Bronchial epithelial cell (primary cell): ENCODE measurements at places on chromosomes 3 and 15. TPM values are rescaled to one million over a fixed set of nuclear protein-coding genes. Genes with fewer than 3 reads are reported as not detected.

DNA sequence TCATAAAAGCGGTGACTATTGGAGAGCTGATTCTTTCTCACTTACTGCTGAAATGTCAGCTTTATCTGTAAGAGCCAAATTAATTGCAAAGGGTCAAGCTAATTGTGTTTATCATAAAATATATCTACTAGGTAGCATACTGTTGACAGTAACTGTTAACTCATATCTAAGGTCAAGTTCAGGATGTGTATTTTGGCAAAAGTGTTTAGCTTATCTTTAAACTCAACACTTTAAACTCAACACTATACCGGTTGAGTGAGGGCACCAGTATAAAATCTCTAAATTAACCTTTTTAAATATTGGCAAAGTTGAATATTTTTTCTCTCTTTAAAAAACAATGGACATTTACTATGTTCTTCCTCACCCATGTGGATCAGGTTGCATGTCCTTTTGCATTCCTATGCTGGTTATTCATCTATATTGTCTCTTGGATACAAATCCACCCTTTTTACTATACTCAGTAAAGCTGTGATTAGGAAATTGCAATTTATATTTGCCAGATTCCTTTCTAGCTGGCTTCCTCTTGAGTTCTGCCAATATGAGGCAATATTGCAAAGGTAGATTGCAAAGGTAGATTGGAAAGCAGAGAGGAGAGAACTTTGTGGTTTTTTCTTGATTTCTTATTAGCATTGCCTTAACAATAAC, 344.6 kb upstream of the DCBLD2 start:
- DNase-seq, result peak; percentile 68

- peak; percentile 78 for DNase-seq
Measured at GRCh38 chr15:60421544-60421943, 23.8 kb upstream of the ANXA2 start.

DNA sequence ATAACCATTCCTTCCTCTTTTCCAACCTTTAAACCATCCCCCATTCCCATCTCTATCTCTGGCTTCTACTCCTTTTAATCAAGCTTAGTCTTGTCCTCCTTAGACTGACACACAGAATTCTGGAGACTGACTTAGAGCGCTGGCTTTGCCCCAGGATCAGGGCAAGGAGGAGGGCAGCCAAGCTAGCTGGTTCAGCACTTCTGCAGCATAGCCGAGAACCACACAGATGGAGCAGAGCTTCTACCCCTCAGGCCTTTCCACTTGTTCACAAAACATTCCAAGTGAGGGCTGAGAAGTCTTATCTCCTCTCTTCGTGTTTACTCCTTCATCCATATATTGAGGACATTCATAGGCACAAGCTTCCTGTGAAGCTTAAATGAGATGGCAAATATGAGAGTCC, 246.5 kb upstream of the PEX5L start:
- no peak for DNase-seq

DNA sequence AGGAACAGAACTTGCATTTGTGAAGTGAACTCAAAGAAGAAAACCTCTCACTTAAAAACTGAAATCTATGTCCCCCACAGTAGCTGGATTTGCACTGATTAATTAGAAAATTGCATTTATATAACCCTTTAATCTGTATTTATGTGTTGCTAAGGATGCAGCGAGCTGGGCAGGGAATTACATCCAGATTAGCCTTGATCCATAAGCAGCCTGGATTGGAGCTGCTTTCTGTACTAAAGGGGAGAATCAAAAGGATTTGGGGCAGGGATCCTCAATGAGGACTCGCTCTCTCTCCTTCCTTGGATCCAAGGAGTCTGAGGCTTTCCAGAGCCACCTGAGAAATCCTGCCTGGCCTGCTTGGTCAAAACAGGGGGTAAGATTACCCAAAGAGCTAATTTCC, 125.9 kb downstream of the TLE3 start:
- DNase-seq, result no peak

- DNase-seq, result no peak
Measured at GRCh38 chr3:149736953-149737205, 15.4 kb downstream of the COMMD2 start.

GRCh38 chr3:111706527-111706926, 111.4 kb upstream of the ZBED2 start:
- DNase-seq, result no peak

GRCh38 chr3:73808862-73809509, 184.2 kb upstream of the PDZRN3 start:
- peak; percentile 88 for DNase-seq

- DNase-seq, result no peak
Measured at GRCh38 chr3:189827108-189827507, 195.9 kb downstream of the TP63 start.

- DNase-seq, result peak; percentile 39
Measured at GRCh38 chr3:102024270-102024904, 175.1 kb downstream of the NFKBIZ start.

- no peak for DNase-seq
Measured at GRCh38 chr15:88020806-88021205, 235.7 kb downstream of the NTRK3 start.

DNA sequence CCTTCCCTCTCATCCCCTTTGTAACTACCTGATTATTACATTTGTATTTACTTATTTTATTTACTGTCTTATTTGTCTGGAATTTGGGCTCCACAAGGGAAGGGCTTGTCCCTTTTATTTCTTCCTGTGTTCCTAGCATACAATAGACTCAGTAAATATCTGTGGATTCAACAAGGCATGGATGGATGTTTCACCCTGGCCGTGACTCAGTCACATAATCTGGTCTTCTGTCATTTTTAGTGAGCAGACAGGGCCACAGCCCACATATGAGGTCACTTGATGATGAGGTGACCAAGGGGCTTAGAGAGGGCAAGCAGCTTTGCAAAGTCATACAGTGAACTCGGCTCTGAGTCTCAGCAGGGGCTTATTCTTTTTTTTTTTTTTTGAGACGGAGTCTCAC, 7.8 kb upstream of the DAG1 start:
- peak; percentile 58 for DNase-seq

DNA sequence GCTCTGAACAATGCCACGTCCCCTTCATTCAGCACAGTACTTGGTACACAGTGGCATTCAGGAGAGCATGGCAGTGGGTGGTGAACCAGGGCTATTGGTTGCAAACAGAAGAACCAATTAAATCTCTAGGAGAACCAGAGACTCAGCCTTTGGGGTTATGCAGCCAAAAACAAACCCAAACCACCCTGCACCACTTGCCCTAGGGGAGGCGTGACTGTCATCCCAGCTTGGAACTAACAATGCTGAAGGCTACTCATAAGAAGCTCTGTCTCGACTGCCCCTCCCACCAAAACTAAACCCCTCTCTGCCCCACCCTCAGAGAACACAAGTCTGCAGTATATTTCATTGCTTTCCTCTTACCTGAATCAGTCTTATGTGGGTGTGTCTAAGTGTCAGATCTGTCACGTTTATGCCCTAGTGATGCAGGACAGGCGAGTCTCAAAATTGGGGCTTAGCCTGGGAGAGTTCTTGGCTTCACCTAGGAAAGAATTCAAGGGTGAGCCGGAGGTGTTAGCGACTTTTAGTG, 15.2 kb upstream of the KLHL40 start:
- DNase-seq, result no peak

DNA sequence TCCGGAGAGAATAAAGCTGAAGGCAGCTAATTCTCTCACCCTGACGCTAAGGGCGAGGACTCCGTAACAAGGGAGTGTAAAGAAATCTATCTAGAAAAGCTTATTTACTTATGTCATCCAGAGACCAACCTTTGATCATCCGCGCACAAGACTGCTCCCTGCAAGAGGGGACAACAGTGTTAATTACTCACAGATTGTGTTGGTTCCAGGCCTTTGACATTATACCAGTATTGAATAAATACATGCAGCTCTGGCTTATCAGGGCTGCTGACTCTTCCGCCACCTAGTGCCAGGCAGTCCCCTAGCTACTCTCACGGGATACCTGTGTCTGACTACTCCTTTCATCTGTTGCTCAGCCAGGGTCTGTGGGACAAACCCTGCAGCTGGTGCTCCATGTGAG, 211.7 kb downstream of the DTWD1 start:
- peak; percentile 43 for DNase-seq

- DNase-seq, result peak; percentile 15
Measured at GRCh38 chr15:51970132-51970817, 1.3 kb downstream of the LEO1 start.

DNA sequence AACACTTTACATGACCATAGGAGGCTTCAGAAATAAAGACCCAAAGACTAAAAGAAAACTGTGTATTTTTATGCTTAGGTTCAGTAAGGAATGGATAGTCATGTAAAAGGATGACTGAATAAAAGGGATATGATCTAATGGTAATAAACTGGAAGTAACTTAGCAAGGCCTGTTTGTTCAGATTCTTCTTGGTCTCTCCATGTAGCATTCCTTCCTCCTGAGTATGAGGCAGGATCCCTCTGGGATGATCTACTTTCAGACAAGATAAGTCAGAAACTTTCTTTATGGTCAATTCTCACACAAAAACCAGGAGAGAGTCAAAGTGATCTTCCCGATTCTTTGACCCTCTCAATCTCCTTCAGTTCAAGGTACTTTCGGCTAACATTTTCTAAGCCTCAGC, 340.8 kb upstream of the DCBLD2 start:
- peak; percentile 29 for DNase-seq

GRCh38 chr3:188084752-188085583, 69.0 kb upstream of the LPP start:
- DNase-seq, result no peak

Gene STRC
- 0.38 and 0.53 TPM in 2 replicates for total RNA-seq

Gene TLR9
- not detected in 2 replicates for total RNA-seq

Gene GRM7
- not detected in 2 replicates for total RNA-seq

Gene TMCO5A
- total RNA-seq, result not detected in 2 replicates

Gene MST1R
- total RNA-seq, result 20.4 and 33.7 TPM in 2 replicates

Gene STAC
- total RNA-seq, result 0.51 and 1.1 TPM in 2 replicates

Gene ACAN
- total RNA-seq, result not detected in 2 replicates

Gene TERC
- total RNA-seq, result 118 and 346 TPM in 2 replicates

Gene SLC27A2
- 1.3 and 6.7 TPM in 2 replicates for total RNA-seq
